Fibroblast of skin of scalp (primary cell): ENCODE measurements at places on chromosomes 2 and 18.
A peak's percentile ranks its signal among the peaks of the same experiment; 100 is the strongest.

- DNase-seq, result peak; percentile 44
Measured at GRCh38 chr2:83536556-83536955, 922.5 kb downstream of the SUCLG1 start.

DNA sequence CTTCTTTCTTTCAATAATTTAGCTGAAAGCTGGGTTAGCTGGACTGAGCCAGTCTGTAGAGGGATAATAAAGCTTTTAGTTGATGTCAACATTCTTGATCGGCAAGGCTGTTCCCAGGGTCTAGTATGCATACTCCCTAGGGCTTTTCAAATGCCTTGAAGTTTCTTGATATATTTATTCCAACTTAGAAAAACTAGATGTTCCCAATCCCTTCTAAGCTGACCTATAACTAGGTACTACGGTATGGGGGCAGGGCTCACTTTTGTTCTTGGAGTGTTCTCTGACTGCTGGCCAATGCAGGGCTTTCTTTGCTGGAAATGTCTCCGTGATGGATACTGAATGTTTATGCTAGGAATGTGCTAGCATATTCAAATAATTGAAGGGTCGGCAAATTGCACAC is 258.6 kb upstream of the TANK start:
- DNase-seq, result no peak

DNA sequence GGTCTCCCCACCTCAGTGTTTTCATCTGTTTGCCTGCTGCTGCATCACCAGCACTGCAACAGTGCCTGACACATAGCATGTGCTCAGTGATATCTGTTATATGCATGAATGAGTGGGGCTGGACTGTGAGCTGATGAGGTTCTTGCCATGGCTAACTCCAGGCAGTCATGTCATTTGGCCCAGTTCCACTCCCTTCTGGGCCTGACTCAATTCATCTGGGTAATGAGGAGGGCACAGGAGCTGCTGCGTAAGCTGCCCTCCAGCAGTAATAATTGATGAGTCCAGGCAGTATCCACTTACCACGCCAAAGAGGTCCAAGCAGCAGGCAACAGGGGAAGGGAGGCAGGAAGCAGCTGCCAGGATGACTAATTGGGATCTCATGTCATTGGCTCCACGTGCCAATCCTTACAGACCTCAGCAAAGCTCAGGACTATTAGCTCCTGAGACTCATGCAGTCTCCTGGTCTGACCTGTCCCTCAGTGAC is 34.1 kb upstream of the MAT2A start:
- DNase-seq, result peak; percentile 80

- no peak for DNase-seq
Measured at GRCh38 chr2:176325732-176326131, 56.5 kb downstream of the MTX2 start.

GRCh38 chr18:58148954-58149471 is 105.0 kb downstream of the NEDD4L start:
- no peak for DNase-seq

DNA sequence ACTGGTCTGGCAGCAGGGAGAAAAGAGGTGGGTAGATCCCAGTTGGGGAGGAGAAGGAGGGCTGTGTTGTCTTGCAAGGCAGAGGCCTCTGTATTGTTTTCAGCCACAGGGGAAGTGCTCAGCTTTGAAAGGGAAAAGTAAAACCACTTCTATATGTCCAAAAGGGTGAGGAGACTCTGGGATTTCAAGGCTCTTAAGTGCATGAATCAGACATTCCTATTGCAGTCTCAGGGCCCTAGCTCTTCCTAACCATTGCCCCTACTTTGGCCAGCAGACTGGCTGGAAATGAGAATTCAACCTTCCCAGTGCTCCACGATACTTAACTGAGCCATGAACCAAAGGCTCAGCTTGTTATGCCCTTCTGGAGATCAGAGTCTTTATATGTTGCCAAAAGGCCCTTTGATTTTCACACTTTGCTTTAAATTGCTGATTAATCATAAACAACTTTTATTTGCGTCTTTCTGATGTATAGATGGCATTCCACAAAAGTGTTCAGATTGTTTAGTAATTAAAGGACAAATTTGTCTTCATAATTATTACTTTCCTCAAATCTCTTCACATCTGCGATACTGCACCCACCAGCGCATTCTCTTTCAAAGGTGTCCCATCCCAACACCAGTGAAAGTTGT is 313.8 kb upstream of the MMADHC start:
- DNase-seq, result peak; percentile 4

GRCh38 chr18:57780318-57780705 is 22.8 kb downstream of the ATP8B1 start:
- DNase-seq, result peak; percentile 69

DNA sequence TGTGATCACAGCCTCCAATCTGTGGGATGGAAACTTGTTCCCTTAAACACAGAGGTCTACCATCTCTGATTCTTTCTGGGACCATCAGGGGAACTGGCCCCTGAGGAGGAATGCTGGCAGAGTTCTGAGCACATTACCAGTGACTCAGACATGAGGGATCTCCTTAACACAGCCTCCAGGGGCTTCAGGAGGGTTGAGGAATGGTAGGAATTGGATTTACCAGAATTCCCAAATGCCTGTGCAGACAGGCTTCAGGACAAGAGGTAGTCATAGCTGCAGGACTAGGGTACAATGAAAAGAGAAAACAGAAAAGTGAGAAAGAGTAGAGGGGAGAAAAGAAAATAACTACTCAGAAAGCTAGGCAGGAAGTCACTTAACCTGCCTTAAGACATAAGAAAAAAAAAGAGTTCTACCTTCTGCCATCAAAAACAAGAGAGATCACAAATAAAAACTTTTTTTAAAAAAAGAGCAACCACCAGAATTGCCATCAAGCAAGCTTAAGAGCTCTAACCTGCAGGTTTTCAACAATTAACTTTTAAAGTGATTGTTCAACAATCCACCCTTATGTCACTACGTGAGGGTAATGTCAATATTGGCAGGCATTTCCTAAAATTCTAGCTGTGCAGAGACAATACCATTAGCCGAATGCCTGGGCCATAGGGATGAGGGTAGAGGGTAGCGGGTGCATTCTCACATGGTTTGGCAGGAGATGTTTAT is 524.4 kb downstream of the BCL11A start:
- peak; percentile 83 for DNase-seq

GRCh38 chr2:36425608-36426355 is 70.2 kb downstream of the CRIM1 start:
- DNase-seq, result peak; percentile 72
